Karpas-422 (cell line): ENCODE measurements at places on chromosomes 2 and 18. TPM values are rescaled to one million over a fixed set of nuclear protein-coding genes. Genes with fewer than 3 reads are reported as not detected.

SH2D6 gene
- 0.32 and 0.37 TPM in 2 replicates for total RNA-seq

DNA sequence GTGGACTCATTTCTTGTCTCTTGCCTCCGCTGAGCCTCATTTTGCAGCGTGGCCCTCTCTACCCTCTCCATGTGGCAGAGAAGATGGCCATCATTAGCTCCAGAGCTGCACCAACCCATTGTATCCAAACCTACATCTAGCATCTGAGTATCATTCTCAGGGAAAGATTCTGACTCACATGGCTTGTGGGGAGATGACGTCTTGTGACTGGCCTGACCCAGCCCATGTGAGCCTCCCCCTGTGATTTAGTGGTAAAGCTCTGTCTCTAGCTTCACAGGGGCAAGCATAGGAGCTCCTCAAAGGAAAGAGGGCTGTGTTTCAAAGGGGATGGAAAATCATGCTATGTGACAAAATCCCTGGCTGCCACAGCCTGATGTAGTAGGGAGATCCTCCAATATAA lies 87.4 kb upstream of the RBMS1 start:
- H3K4me1 ChIP-seq = no peaks in the 10 kb centered on the region
- H3K27me3 ChIP-seq = no peaks in the 10 kb centered on the region
- no peaks in the 10 kb centered on the region for H3K36me3 ChIP-seq

DNA sequence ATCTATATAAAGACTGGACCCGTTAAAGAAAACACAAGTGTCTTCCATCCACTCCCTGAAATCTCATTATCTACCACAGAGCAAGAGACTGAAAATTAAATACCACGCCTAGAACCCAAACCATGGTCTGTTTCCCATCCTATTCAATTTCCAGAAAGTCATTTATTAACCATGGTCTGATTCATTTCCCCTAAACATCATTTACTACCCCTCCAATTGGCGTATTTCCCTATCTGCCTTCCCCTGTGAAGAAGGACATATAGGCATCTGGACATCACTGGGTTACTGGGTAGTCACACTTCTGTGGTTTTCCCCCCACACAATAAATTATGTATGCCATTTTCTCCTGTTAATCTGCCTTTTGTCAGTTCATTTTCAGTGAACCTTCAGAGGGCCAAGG lies 30.8 kb downstream of the CCDC93 start:
- no peaks in the 10 kb centered on the region for H3K4me1 ChIP-seq
- no peaks in the 10 kb centered on the region for H3K27me3 ChIP-seq

DNA sequence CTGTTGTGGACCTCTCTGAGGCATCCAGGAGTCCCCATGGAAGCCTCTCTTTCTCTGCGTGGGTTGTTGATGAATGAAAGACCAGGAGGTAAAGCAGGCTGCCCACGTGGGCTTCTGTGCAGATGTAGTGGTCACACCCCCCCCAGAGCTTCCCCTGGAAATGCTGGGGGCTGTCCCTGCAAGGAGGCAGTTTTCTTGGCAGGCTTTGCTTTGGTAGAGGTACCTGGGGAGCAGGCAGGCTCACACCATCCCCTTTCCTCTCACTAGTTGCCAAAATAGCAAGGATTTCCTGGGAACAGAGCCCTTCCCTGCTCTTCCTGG lies 97.6 kb upstream of the MAP3K20 start:
- H3K27ac ChIP-seq = no peak overlapping the region
- H3K4me1 ChIP-seq = no peaks in the 10 kb centered on the region
- H3K27me3 ChIP-seq = no peaks in the 10 kb centered on the region
- no peaks in the 10 kb centered on the region for H3K36me3 ChIP-seq
- no peak for DNase-seq

GRCh38 chr18:71809711-71810110 lies 734.4 kb downstream of the CBLN2 start:
- H3K27me3 ChIP-seq = no peaks in the 10 kb centered on the region
- H3K36me3 ChIP-seq = no peaks in the 10 kb centered on the region
- H3K4me3 ChIP-seq = no peak overlapping the region

EFR3B gene
- total RNA-seq = 0.22 and 0.58 TPM in 2 replicates

NT5C1B gene
- not detected in 2 replicates for total RNA-seq

TCF23 gene
- total RNA-seq = not detected in 2 replicates

APCDD1 gene
- total RNA-seq = not detected in 2 replicates

VWC2L gene
- not detected in 2 replicates for total RNA-seq

DNA sequence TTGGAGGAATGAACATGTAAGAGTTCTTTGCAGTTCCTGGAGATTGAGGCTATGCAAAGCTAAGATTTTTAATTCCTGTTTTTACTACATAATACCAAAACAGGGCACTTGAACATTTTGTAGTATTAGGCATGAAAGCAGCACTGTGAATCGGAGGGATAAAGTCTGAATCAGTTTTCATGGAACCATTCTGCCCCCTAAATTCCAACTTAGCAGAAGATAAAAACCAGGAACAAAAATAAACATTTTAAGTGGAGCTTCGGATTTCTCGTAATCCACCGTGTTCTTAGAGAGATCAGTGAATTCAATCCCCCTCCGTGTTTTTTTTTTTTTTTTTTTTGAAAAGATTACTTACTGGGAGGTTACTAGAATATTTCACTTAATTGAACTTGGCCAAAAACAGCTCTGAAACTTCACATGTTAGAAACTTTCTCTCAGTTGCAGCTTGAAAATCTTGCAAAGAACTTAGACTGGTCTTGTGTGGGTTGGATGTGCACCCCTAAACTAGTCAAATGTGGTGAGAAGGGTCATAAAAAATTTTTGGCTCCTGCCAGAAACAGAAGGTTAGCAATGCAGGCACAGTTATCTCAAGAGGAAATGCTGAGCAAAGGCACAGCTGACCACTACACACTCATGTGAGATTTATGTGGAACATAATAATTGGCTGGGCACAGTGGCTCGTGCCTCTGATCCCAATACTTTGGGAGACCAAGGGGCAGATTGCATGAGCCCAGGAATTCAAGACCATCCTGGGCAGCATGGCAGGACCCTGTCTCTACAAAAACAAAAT lies 145.4 kb upstream of the RNF152 start:
- H3K27ac ChIP-seq = no peak overlapping the region
- no peak overlapping the region for H3K4me3 ChIP-seq
- H3K27me3 ChIP-seq = no peaks in the 10 kb centered on the region
- H3K36me3 ChIP-seq = no peaks in the 10 kb centered on the region

GPR45 gene
- total RNA-seq = not detected in 2 replicates

SLC30A3 gene
- total RNA-seq = 0.19 and 0.29 TPM in 2 replicates

FOXD4L1 gene
- 0.60 and 0.72 TPM in 2 replicates for total RNA-seq

SLC19A3 gene
- not detected in 2 replicates for total RNA-seq

GRCh38 chr2:1440581-1440980 lies 27.3 kb downstream of the TPO start:
- H3K27me3 ChIP-seq = no peaks in the 10 kb centered on the region
- H3K27ac ChIP-seq = no peak overlapping the region
- H3K4me3 ChIP-seq = no peak overlapping the region
- DNase-seq = no peak
- H3K36me3 ChIP-seq = no peaks in the 10 kb centered on the region

DNA sequence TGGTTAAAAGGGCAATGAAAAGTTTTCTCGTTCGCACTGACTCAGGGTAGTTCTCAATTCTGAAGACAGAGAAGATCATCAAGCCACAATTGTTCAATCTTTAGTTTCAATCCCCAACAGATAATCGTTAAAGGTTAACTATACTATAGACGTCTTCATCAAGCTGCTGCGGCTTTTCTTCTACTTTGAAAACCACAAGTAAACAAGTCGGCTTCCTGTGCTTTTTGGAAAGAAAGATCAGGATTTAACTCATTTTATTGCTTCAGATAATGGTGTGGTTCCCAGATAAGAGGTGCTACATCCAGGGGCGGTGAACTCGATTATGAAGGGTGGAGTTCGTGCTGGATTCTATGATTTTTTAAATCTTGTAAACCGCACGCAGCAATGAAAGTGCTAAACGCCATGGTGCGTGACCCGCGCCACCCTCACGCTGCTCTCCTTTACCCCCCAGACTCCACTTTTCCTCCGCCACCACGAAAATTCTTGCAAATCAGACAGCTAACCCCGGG lies 545 bp upstream of the CDCA7 start:
- H3K27ac ChIP-seq = peak overlapping the region; percentile 74
- no peaks in the 10 kb centered on the region for H3K27me3 ChIP-seq

PTPRN gene
- not detected in 2 replicates for total RNA-seq

CLEC4F gene
- total RNA-seq = not detected in 2 replicates

- H3K27ac ChIP-seq = peak overlapping the region; percentile 86
- H3K4me1 ChIP-seq = peaks cover 66% of the 10 kb centered on the region
- peaks cover 27% of the 10 kb centered on the region; the same call in 1 of the 2 replicates for H3K36me3 ChIP-seq
- no peaks in the 10 kb centered on the region for H3K27me3 ChIP-seq
- peak; percentile 87 for DNase-seq
- peak overlapping the region; percentile 54 for H3K4me3 ChIP-seq
Observed at GRCh38 chr2:74849228-74849892, 15.4 kb downstream of the HK2 start.

PXDN gene
- not detected in 2 replicates for total RNA-seq

- no peak overlapping the region for H3K27ac ChIP-seq
- no peaks in the 10 kb centered on the region for H3K27me3 ChIP-seq
- no peak for DNase-seq
- H3K4me1 ChIP-seq = no peaks in the 10 kb centered on the region
- H3K4me3 ChIP-seq = no peak overlapping the region
Observed at GRCh38 chr2:218029366-218030360, 26.9 kb upstream of the TNS1 start.

DNA sequence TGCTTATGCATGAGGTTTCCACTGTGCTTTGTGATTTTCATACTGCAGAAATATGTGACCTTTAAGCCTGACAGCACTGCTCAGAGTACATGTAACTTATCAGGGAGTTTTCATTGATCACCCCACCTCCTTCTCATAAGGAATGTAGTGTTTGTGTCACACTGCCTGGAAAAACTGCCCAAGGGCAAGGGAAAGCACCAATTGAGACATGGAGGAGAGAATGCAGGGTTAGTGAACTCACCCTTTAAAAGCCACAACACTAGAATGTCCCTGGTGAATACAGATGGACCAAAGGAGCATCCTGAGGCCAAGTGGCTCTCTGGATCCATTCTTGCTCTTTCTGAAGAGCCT lies 147.2 kb upstream of the SPATS2L start:
- H3K4me1 ChIP-seq = no peaks in the 10 kb centered on the region
- DNase-seq = no peak
- H3K36me3 ChIP-seq = no peaks in the 10 kb centered on the region

GRCh38 chr18:21831413-21831831 lies 90.8 kb downstream of the MIB1 start:
- peaks cover 50% of the 10 kb centered on the region for H3K4me1 ChIP-seq
- H3K36me3 ChIP-seq = no peaks in the 10 kb centered on the region
- H3K4me3 ChIP-seq = no peak overlapping the region
- no peaks in the 10 kb centered on the region for H3K27me3 ChIP-seq

DNA sequence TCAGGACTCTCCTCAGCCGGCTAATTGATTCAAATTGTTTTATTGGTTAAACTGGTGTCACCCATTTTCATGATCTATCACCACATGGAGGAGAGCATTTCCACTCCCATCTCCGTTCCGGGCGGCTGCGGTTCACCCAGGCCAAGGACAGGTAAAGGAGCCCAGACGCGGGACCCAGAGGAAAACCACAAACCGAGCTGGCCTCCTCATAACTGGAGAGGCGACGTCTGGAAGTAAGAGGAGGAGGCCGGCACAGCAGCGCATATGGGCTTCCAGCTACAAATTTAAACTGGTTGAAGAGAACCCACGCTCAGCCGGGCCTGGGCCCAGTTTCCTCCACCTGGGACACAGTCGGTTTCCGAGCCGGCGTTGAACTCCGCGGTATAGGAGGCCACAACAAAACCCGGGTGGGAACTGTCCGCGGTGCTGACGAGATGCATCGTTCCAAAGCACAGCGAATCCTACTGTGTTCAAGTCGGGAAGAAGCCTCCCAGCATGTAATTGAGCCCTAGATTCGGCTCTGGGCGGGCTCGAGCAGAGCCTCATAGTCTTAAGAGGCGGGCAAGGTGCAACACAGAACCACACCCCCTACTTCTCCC lies 3.0 kb upstream of the SKOR2 start:
- no peak overlapping the region for H3K27ac ChIP-seq
- H3K4me3 ChIP-seq = no peak overlapping the region
- H3K4me1 ChIP-seq = no peaks in the 10 kb centered on the region
- H3K27me3 ChIP-seq = no peaks in the 10 kb centered on the region

- H3K4me1 ChIP-seq = no peaks in the 10 kb centered on the region
- no peak for DNase-seq
- no peaks in the 10 kb centered on the region for H3K36me3 ChIP-seq
- H3K4me3 ChIP-seq = no peak overlapping the region
- H3K27ac ChIP-seq = no peak overlapping the region
Observed at GRCh38 chr2:72146347-72147302, 1.0 kb downstream of the CYP26B1 start.

GRCh38 chr2:121129692-121130091 lies 155.3 kb downstream of the TFCP2L1 start:
- no peak for DNase-seq
- H3K27me3 ChIP-seq = no peaks in the 10 kb centered on the region
- H3K36me3 ChIP-seq = no peaks in the 10 kb centered on the region
- H3K4me1 ChIP-seq = peaks cover 4% of the 10 kb centered on the region; the same call in 1 of the 2 replicates

DNA sequence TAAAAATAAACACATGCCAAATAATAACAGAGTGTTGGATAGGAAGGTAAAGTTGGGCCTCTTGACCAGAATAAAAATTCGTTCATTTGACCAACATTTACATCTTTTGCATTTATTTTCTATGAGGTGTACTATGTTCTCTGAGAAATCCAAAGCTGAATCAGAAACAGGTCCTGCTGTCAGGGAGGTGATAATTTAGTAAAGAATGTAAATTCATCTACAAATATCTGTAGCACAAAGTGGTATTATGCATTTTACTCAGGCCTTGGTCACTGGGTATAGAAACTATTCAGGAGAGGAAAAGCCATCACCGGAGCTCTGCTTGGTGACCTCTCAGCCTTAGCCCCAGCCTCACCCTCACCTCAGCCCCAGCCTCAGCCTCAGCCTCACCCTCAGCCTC lies 208.9 kb downstream of the SPP2 start:
- no peak overlapping the region for H3K4me3 ChIP-seq
- H3K27me3 ChIP-seq = no peaks in the 10 kb centered on the region
- H3K36me3 ChIP-seq = no peaks in the 10 kb centered on the region
- no peaks in the 10 kb centered on the region for H3K4me1 ChIP-seq
- H3K27ac ChIP-seq = no peak overlapping the region
- no peak for DNase-seq

GRCh38 chr2:47056868-47057686 lies 98.0 kb downstream of the STPG4 start:
- no peak for DNase-seq
- H3K27ac ChIP-seq = no peak overlapping the region
- no peak overlapping the region for H3K4me3 ChIP-seq

DNA sequence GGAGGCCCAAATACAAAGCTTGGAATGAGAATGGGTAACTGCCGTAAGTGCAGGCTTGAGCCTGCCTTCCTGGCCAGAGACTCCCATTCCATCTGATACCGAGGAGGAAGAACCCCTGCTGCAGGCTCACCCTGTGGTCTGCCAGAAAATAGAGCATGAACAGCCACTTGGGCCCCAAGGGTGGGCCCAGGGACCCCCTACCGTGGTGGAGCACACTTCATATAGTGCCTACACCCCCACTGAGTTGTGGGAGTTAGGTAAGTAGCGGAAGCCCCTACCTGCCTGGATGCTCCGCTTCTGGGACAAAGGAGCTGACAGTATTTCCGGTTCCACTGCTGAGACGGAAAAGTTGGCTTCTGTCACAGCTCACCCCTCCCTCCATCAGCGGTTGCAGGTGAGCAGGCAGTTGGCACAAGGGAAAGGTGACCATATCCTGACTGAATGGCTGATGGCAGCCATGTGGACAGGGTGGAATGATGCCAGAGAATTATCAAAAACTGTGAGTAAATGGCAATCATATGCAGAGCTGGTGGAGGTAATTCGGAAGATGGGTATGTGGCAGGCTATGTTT lies 11.5 kb upstream of the C2orf42 start:
- no peak for DNase-seq
- H3K4me1 ChIP-seq = no peaks in the 10 kb centered on the region
- H3K27me3 ChIP-seq = no peaks in the 10 kb centered on the region
- H3K27ac ChIP-seq = no peak overlapping the region
- no peak overlapping the region for H3K4me3 ChIP-seq
